ENCODE measurements at places on chromosomes 1 and 21. TPM values are rescaled to one million over a fixed set of nuclear protein-coding genes. Genes with fewer than 3 reads are reported as not detected.

The PTGS2 gene
- 11.7 TPM for total RNA-seq

The C1QTNF12 gene
- 8.8 TPM for total RNA-seq

The GJB4 gene
- 1.7 TPM for total RNA-seq

The EPHA8 gene
- total RNA-seq = not detected

The NIBAN1 gene
- total RNA-seq = 70.3 TPM

The S100B gene
- 1.2 TPM for total RNA-seq

The WNT4 gene
- 0.27 TPM for total RNA-seq

The KRTAP19-6 gene
- total RNA-seq = not detected

The SLC50A1 gene
- total RNA-seq = 40.2 TPM

The NPL gene
- total RNA-seq = 4.3 TPM

The PROK1 gene
- total RNA-seq = not detected

The PPM1J gene
- total RNA-seq = 10.7 TPM

The PUSL1 gene
- total RNA-seq = 21.5 TPM

Measured in mammary epithelial cell (primary cell).